ENCODE measurements at places on chromosomes 5 and 9.

GRCh38 chr5:66351813-66352212 is 207.7 kb downstream of the SREK1 start:
- DNase-seq = no peak

- no peak for DNase-seq
Observed at GRCh38 chr5:180382926-180383325, 29.8 kb upstream of the GFPT2 start.

DNA sequence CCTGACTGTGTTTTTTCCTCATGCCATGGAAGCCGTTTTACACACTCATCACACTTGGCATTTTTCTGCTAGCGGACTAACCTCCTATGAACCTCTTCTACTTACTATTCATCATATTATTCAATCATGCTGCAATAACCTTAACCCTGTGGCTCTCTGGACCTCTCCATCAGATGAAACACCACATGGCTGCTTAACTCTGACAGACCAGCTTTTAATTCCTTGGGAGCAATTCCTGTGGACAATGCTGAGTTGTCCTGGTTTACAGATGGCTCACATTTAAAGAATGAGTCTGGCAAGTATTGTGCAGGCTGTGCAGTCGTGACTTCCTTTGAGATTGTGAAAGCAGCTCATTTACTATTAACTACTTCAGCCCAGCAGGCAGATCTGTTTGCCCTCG is 9.0 kb downstream of the OR1J1 start:
- no peak for DNase-seq

GRCh38 chr9:17905366-17905765 is 326.5 kb downstream of the SH3GL2 start:
- DNase-seq = no peak

- DNase-seq = no peak
Observed at GRCh38 chr9:71490810-71491209, 277.5 kb downstream of the CEMIP2 start.

All from NCI-H1436 (cell line).